ENCODE measurements at places on chromosomes 5 and 9. TPM values are rescaled to one million over a fixed set of nuclear protein-coding genes. Genes with fewer than 3 reads are reported as not detected.
A peak's percentile ranks its signal among the peaks of the same experiment; 100 is the strongest.

Gene FSTL4
- total RNA-seq: not detected

Gene SLC6A7
- total RNA-seq: not detected

- no peak for DNase-seq
These were observed 81.0 kb downstream of the WWC1 start for GRCh38 chr5:168372356-168372946.

DNA sequence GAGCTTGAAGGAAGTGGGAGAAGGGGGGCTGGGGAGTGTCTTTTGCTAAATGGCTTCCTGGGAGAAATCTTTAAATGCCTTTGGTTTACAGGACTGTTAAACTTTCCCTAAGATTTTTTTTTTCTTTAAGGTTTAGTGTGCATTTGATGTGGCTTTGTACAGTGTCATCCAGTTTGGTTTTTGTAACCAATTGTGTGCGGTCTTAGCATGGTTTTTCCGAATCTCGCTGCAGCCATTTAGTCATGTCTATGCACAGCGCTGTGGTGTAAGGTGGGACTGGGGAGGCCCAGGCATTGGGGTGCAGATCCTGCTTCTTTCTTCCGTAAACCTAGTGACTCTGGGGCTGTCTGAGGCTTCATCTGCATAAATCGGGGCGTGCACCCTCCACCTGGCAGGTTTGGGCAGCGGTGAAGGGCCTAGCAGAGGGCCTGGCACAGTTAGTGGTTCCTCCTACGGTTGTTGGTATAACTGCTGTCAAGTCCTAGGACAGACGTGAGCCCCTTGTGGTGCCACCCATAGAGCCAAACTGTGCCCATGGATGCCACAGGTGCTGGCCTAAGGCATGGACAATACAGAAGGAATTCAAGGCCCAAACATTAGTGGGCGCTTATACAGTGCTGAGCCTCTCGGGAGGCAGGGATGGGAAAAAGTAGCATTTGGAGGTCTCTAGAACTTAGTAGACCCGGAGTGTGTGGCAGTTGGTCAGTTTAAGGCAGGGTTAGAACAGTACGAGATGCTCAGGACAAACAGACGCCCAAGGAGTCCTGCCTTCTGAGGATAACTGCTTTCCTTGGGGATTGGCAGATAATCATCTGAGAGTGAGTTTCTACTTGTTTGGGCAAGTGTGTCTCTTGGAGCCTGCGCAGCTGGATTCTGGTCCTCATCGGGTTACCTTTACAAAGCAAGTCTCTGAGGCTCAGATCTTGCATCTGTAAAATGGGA, 1.5 kb downstream of the PRRC2B start:
- peak; percentile 87 for DNase-seq

GRCh38 chr9:111992523-111992922, 95.9 kb downstream of the UGCG start:
- DNase-seq: peak; percentile 72

- no peak for DNase-seq
These were observed 105.2 kb upstream of the IER5L start for GRCh38 chr9:129283291-129283691.
